ENCODE measurements at places on chromosomes 16 and 17.

DNA sequence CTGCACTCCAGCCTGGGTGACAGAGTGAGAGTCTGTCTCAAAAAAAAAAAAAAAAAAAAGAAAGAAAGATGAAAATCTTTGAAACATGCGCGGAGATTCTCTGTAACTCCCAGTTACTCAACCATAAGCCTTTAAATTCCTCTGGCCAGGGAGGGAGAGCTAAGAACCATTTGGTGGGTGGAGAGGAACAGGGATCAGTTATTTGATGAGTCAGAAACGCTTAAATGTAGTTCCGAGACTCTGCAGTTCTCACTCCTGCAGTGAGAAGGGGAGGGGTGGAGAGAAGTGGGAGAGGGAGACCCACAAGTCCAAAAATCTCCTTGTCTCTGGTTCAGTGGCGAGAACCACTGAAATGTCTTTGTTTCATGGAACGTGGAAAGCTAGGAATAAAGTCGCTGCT, 266.7 kb downstream of the SOX9 start:
- DNase-seq = no peak

- DNase-seq = no peak
Observed at GRCh38 chr16:2825906-2826305, 4.2 kb upstream of the ZG16B start.

DNA sequence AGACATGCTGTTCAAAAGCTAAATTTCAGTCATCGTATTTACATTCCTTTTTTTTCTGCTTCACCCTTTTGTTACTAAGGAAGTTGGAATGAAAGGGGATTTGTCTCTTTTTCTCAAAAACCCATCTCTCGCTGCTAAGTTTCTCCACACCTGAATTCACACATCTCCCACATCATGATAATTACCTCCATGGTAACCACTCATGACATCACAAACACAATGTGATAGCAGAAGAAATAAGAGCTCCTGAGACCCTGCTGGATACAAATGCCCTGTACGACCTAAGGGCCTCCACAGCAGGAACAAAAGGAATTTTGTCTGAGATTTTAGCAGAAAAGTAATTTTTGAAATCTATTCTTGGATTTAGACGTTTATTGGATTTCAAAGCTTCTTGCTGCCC, 82.6 kb upstream of the GNAO1 start:
- DNase-seq = no peak

- DNase-seq = no peak
Observed at GRCh38 chr16:75506574-75506973, 11.3 kb upstream of the CHST6 start.

DNA sequence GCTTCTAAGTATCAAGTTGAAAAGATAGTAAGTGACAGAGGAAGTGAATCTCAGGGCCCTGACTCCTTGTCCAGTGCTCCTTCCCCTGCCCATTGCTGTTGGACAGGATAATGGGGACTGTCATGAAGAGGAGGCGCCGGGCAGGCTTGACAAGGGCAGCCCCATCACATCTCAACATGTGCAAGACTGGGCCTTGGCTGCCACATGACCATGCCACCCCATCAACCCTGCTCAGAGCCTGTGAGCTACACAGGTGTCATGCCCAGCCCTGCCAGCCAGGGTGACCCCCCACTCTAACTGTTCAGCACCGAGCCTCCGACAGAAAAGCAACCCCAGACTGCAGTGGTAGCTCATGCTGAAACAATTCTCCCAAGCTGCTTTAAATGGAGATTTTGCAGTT, 171.6 kb downstream of the C16orf78 start:
- no peak for DNase-seq

- DNase-seq = no peak
Observed at GRCh38 chr17:1227917-1228780, 42.1 kb upstream of the BHLHA9 start.

GRCh38 chr16:14283786-14284185, 212.7 kb downstream of the MRTFB start:
- DNase-seq = no peak

DNA sequence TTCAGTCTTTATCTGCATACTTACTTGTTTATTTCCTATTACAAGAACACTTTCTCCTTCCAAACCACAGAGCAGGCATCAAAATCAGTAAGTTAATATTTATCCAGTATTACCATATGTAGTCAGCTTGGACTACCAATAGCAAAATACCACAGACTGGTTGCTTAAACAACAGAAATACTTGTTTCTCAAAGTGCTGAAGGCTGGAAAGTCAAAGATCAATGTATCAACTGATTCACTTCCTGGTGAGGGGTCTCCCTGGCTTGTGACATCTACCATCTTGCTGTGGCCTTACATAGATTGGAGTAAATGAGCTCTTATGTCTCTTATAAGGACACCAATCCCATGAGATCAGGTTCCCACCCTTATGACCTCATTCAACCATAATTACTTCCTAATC, 2.6 kb downstream of the STXBP4 start:
- DNase-seq = no peak

DNA sequence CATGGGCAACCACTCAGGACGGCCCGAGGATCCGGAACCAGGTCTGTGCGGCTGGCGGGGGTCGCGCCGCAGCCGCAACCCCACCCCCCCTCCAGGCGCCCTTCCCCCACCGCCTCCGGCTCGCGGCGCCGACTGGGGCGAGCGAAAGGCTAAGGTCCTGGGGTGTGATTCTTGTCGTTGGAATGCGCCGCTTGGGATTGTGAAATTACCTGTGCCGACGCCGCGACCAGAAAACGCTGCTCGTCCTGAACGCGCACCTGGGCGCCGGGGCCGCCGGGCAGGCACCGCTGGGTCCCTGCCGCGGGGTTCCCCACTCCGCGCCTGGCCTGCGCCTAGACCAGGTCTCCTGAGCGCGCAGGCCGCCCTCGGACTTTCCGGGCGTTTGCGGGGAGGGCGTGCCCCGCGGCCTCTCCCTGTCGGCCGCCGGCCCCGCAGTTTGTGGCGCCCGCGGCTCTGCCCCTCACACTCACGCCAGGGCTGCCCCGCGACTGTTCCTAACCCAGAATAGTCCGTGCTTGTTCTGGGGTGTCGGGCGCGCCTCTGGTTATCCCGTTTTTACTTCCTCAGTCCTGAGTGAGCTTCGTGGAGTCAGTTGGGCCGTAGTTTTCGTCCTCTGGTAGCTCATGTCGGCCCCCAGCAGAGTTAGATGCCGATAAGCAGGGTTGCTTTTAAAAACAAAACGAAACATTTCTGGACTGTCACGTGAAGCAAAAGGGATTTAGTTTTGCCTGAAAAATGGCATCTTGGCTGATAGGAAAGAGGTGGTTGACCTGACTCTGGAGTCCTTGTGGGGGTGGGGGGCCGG, 147.2 kb downstream of the SPECC1 start:
- DNase-seq = no peak

- no peak for DNase-seq
Observed at GRCh38 chr17:64938925-64939474, 19.7 kb upstream of the LRRC37A3 start.

GRCh38 chr17:27477050-27477888, 21.0 kb downstream of the KSR1 start:
- DNase-seq = no peak

DNA sequence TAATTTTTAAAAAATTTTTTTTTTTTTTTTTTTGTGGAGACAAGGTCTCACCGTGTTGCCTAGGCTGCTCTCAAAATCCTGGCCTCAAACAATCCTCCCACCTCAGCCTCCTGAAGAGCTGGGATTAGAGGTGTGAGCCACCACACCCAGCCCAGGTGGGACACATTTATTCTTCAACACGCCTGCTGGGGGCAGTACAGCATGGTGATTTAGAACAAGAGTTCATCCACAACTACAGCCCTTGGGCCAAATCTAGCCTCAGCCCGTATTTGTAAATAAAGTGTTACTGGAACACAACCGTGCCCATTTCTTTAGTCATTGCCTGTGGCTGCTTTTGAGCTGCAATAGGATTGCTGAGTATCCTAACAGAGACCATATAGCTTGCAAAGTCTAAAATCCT, 92.8 kb downstream of the KATNIP start:
- DNase-seq = no peak

- DNase-seq = no peak
Observed at GRCh38 chr16:73129455-73129854, 81.5 kb upstream of the ZFHX3 start.

DNA sequence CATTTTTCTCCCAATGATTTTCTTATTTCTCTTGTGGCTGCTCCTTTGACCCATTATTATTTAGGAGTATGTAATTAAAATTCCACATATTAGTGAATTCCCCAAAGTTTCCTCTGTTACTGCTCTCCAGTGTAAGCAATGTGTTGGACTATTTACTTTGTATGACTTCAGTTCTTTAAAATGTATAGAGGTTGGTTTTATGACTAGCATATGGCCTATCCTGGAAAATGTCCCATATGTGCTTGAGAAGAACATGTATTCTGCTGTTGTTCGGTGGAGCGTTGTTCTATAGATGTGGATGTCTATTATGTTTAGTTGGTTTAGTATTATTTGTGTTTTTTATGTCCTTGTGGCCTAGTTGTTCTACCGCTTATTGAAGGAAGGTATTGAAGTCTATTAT, 6.0 kb upstream of the NT5M start:
- DNase-seq = no peak

DNA sequence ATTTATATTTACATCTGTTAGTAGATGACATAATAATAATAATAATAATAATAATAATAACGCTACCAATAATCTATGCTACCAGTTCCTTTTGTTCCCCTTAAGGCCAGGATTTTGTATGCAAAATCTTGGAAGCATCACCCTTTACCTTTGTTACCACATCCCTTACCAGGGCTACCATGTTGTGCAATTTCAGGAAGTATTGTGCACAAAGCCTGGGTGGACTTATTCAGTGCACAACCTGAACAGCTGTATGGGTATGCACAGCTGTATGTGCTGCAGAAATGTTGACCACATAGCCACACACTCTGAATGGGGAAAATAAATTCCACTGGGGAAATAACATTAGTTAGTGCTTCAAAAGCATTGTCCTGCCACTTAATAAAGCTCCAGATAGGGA, 19.9 kb upstream of the CALB2 start:
- no peak for DNase-seq

GRCh38 chr16:12494661-12495060, 309.0 kb downstream of the CPPED1 start:
- no peak for DNase-seq

DNA sequence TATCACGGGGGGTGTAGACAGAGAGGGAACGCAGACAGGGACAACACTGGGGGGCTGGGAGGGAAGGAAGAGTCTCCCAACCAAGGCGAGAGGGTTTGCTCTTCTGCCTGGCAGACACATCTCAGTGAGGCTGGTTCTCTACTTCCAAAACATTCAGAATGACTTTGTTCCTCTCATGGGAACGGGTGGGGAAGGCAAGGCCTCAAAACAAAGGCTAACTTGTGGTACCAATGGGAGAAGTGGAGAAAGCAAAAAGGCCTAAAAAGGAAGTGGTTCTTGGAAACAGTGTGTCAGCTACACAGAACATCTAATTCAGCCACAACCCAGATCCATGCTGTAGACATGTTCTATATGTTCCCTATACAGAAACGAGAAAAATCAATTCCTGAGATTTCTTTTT, 7.5 kb downstream of the FLOT2 start:
- no peak for DNase-seq

GRCh38 chr17:15436473-15437302, 30.7 kb downstream of the CDRT4 start:
- DNase-seq = no peak

GRCh38 chr16:72024862-72025382, 16.4 kb downstream of the DHODH start:
- DNase-seq = no peak

DNA sequence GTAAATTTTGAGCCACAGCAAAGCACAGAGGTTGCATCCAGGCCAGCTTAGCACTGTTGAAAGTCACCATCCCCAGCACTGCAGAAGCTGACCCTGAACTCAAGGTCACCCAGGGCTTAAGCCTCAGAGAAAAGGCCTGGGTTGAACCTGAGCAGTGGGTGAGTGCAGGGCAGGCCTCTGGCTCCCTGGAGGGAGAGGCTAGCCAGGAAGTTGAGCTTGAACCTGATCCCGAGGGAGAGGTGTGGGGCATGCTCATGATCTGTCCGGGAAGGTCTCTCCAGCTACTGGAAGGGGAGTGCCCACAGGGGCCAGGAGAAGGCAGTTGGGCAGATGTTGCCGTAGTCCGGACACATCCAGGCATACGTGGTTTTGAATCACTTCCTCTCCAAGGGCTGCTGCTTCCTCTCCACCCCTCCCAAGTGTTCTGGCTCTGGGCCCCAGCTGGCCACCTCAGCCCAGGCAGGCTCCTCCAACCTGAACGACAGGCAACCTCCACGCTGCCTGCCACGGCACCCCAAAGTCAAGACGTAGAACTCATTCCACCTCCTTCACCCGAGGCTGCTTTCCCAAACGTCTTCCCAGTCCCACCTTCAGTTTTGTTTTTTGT, 18.4 kb downstream of the CARHSP1 start:
- no peak for DNase-seq

GRCh38 chr17:62871291-62871690, 63.2 kb upstream of the MARCHF10 start:
- DNase-seq = no peak

DNA sequence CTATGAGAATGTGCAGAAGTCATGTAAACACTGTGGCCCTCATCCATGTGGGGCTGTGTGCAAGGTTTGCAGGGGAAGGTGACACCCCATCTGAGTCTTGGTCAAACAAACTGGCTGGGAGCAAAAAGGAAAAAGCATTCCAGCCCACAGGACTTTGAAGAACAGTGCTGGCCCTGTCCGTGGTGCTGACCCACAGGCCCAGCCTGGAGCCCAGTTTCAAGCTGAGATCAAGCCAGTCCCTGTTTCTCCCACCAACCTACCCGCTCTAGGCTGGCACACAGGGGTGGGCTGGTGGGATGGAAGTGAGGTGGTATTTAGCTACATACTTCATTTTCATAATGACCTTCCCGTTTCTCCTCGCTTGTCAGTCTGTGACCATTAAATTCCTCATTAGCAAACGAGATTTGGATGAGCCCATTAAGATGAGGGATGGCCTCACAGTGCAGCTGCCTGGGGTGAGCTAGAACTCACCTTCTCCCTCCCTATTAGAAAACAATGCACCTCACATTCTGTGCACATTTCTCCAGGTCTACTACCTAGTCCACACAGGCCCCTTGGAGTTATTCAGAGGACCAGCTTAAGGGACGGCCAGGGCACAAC, 12.6 kb upstream of the RPL38 start:
- no peak for DNase-seq

GRCh38 chr16:50708373-50709060, 15.1 kb downstream of the NOD2 start:
- no peak for DNase-seq

DNA sequence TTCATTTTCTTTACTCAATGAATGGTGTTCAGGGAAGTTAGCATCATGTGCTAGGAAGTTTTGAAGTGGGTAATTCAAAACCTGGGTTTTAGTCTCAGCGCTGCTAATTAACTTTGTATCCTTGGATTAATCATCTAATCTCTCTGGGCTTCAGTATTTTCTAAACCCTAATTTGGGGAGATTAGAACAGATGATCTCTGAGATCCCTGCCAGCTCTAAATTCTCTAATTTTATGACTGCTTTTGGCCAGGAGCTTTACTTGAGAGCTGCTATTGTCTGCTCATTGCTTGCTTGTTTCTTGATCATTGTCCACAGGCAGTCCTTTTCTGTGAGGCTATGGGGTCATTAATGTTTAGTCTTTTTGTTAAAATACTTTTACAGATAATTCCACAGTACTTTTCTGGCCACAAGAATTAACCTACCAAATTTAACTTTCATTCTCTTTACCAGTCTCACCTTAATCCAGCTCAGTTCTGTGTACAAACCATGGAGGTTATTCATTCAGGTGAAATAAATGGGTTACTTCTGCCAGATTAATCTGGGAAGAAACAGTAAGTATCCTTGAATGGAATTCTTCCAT, 28.4 kb upstream of the VWA3A start:
- DNase-seq = no peak

All from activated CD4-positive, CD25-positive, alpha-beta regulatory T cell treated with anti-CD3 and anti-CD28 coated beads, Interleukin-2, amount 50 U/mL, for 16 hours (primary cell).